ENCODE measurements at places on chromosomes 4 and X. TPM values are rescaled to one million over a fixed set of nuclear protein-coding genes. Genes with fewer than 3 reads are reported as not detected.
A peak's percentile ranks its signal among the peaks of the same experiment; 100 is the strongest.

Gene CT55
- not detected for total RNA-seq

Gene FAM236D
- not detected for total RNA-seq

Gene P2RY4
- total RNA-seq, result 0.29 TPM

Gene CLTRN
- 0.29 TPM for total RNA-seq

Gene ANKRD37
- 15.6 TPM for total RNA-seq

Gene CFP
- 0.29 TPM for total RNA-seq

Gene RTL9
- 0.72 TPM for total RNA-seq

Gene CHM
- 31.5 TPM for total RNA-seq

- DNase-seq, result no peak
Measured at GRCh38 chr4:137626942-137627738, 94.8 kb upstream of the PCDH18 start.

- no peak for DNase-seq
Measured at GRCh38 chr4:87026800-87027495, 92.1 kb downstream of the AFF1 start.

GRCh38 chr4:24560868-24561368 is 23.4 kb downstream of the DHX15 start:
- DNase-seq, result peak; percentile 43

DNA sequence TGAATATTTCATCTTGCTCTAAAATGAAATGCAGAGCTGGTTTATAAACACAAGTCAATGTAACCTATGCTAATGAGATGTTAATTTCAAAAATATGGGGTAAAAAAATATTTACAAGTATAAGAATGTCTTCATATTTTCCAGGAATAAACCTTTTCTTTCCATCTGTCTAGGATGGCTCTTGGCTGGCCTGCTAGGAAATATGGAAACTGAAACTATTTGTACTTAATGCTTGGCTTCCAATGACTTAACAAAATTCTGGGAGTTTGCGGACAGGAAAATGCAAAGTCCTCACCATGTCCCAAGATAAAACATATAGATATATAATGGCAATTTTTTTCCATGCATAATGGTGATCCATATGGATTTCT is 168.1 kb downstream of the SCFD2 start:
- no peak for DNase-seq

DNA sequence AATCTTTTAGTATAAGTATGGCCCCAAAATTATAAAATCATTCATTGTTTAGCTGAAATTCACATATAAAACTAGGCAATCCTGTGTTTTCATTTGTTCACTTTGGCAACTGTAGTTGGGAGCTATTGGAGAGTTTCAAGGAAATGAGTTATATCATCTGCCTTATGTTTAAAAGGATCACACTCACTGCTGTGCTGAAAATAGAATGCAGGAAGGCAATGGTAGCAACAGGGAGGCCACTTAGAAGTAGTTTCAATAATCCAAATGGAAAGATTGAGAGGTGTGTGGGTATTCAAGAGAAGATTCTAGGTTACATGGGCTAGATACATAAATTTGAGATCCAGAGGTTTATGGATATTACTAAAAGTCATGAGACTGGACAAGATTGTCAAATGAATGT is 184.9 kb downstream of the PDGFC start:
- DNase-seq, result no peak

- peak; percentile 99 for DNase-seq
Measured at GRCh38 chr4:8594097-8595038, 1.8 kb downstream of the CPZ start.

DNA sequence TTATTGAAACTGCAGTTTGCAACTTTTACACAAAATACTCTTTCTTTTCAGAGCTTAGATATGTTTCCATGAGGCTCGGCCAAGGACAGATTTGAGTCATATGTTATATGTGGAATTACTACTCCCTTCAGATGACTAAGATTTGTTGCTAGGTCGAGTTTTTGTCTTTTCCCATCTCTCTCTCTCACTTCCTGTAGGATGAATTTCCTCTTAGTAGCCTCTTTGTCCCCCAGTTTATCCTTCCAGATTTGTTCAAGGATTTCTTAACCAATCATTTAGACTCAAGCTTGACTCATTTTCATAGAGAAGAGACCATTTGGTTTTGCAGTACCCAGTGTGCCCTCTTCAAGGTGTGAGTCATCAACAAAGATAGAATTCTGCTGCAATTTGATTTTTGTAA is 209.2 kb downstream of the GLUD2 start:
- no peak for DNase-seq

DNA sequence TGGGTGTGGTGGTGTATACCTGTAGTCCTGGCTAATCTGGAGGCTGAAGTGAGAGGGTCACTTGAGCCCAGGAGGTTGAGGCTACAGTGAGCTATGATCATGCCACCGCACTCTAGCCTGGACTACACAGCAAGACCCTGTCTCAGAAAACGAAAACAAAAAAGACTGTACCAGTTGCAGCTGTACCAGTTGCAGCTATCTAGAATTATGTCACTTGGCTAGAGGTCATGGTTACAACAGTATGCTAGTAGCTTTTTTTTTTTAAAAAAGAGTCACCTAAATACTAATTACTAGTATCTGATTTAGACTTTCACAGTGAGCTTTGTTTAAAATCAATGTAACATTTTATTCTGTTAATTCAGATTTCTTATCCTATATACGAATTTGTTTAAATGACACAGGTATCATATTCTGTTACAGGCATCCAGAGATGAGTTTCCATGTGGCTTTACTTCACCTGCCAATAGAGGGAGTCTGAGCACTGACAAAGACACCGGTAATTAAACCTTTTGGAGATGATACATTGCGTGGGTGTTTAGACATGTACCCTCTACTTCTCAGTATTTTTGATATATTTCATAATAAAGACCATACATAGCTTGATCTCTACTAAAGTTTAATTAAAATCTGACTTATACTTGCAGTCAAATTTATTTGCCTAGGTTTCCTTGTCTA is 100.2 kb upstream of the IL13RA1 start:
- DNase-seq, result no peak

GRCh38 chr4:130403221-130403620 is 1307.3 kb downstream of the C4orf33 start:
- no peak for DNase-seq

- no peak for DNase-seq
Measured at GRCh38 chr4:134365852-134366251, 164.3 kb upstream of the PABPC4L start.

GRCh38 chr4:121822796-121823504 is 733 bp downstream of the CCNA2 start:
- DNase-seq, result peak; percentile 52

- no peak for DNase-seq
Measured at GRCh38 chr4:149029056-149029651, 586.9 kb upstream of the NR3C2 start.

GRCh38 chr4:155434904-155435303 is 58.1 kb upstream of the MAP9 start:
- DNase-seq, result no peak

- no peak for DNase-seq
Measured at GRCh38 chr4:102554992-102555391, 53.8 kb downstream of the NFKB1 start.

DNA sequence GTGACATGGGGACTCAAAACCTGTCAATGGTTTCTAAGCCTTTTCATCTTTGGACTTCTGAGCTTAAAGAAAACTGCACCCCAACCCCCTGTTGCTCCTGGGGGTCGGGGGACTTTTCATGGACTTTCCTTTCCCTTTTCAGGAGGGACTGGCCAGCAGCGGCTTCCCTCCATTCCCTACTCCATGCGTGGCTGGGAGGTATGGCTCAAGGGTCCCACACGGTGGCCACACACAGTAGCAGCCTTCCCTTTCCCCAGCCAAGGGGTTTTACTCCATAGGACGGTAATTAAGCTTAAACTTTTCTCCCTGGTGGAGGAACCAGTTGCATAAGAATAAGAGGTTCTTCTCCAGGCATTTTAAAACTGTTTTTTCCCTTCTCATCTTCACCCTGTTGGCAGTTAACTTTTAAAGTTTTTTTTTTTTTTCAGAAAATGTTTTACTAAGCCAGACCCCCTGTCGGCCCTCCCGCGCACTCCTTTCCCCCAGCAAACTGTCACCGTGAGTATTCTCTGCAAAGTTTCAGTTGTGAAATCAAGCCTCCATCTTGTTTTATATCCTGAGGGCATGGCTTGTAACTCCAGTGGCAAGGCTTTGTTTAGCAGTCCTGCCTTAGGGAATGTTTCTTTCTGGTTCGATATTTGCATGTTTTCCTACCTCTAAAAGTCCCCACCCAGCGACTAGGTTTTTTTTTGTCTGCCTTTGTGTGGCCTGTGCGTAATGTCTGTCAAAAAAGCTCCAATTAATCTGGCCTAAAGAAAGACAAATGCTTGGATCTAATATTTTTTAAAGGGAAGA is 325.7 kb downstream of the TLL1 start:
- DNase-seq, result no peak

DNA sequence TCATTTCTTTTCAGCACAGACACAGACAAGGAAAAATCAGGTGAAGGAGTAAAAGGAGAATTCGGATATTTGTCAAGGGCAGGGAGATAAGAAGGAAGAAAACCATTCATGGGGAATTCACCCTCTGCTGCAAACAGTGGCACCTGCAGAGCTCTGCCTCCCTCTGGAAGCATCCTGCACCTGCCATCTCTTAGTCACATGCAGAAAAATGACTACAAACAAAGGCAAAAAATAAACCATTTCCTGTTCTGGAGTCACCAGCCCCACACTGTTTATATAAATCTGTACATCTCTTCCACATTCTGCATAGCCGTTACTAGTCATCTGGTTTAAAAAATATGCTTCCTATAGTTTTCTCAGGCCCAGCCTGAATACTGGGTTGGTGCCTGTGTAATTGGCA is 205.3 kb downstream of the ARAP2 start:
- DNase-seq, result no peak

DNA sequence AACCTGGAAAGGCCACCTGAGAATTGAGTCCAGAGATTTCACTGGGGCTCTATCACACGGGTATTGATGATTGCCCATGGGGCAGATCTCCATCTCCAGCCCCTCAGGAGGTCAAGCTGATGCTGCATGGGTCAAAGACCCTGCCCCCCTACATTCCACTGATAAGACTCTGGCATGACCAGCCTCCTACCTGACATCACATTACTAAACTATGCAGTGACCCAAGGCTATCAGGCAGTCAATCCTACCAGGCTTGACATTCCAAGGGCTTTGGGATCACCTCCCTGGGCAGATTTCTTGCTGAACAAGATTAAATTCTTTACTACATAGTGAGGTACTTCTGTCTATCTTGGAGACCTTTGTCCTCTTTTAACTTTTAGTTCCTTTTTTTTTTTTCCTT is 192.7 kb upstream of the STS start:
- no peak for DNase-seq

- no peak for DNase-seq
Measured at GRCh38 chr4:88240297-88240714, 44.1 kb downstream of the PPM1K start.

GRCh38 chr4:6271701-6272465 is 2.2 kb downstream of the WFS1 start:
- peak; percentile 92 for DNase-seq

DNA sequence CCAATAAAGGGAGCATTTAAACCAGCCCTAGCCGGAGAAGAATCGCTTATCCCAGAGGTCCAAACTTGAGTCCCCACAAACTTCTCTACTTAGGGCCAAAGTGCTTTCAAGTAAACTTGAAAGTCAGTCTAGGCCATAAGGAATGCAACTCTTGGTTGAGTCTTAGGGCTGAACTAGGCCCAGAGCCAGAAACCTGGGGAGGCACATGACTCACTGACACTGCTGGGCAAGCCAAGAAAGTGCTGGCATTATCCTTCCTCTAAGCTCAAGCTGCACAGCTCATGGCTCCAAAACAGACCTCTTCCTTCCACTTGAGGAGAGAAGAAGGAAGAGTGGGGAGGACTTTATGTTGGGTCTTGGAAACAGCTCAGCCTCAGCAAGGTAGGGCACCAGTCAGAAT is 1257.3 kb upstream of the DIAPH2 start:
- DNase-seq, result no peak
